ENCODE measurements at places on chromosomes 12 and 14.
A peak's percentile ranks its signal among the peaks of the same experiment; 100 is the strongest.

GRCh38 chr12:102883204-102883799, 33.7 kb downstream of the PAH start:
- peak; percentile 70 for DNase-seq

GRCh38 chr14:30680036-30680435, 57.9 kb downstream of the SCFD1 start:
- DNase-seq, result no peak

DNA sequence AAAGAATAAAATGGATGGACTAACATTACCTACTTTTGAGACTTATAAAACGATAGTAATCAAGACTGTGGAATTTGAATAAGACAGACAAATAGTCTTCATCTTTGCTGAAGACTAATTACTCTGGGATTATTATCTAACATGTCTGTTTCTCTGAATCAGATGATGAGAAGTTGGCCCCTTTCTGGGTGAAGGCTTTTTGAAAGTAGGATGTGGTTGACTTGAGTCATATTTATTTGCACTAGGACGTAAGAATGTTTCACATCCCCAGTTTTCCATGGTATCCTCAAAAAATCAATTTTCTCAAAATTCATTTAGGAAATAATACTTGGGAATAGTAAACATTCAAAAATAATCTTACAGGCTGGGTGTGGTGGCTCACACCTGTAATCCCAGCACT, 31.8 kb downstream of the PKP2 start:
- DNase-seq, result no peak

- DNase-seq, result no peak
Measured at GRCh38 chr14:101733211-101733610, 28.3 kb upstream of the PPP2R5C start.

DNA sequence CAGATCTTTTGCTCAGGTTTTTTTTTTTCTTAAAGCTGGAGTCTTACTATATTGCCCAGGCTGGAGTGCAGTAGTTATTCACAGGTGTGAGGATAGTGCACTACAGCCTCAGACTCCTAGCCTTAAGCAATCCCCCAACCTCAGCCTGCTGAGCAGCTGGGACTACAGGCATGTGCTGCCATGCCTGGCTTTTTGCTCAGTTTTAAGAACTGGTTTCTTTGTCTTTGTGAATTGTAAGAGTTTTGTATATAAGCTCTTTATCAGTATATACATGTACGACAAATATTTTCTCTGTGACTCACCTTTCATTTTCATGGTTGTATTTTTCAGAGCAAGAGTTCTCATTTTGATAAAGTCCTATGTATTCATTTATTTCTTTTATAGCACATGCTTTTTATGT, 33.3 kb upstream of the C2CD5 start:
- DNase-seq, result no peak

- no peak for DNase-seq
Measured at GRCh38 chr12:117583677-117584225, 222.3 kb upstream of the NOS1 start.

DNA sequence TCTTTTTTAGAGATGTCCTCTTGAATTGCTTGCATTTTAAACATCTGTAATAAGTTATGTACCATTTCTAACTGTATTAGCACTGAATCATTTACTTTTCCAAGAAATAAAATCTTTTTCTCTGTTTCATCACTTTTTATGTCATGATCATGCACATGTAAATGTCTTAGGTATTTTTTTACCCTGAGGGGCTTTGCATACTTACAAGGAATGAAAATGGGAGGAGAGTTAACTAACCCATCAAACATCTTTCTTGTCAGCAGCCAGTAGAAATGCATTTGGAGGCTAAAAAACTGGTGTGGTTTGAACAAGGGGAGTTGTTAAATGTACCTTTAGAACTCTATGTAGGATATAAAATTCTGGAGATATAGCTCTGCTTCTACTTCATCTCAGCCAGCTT, 1080.3 kb downstream of the GALC start:
- DNase-seq, result no peak

GRCh38 chr14:73785834-73786635, 65.6 kb upstream of the PTGR2 start:
- peak; percentile 69 for DNase-seq

- no peak for DNase-seq
Measured at GRCh38 chr14:63182968-63183367, 21.3 kb upstream of the RHOJ start.

DNA sequence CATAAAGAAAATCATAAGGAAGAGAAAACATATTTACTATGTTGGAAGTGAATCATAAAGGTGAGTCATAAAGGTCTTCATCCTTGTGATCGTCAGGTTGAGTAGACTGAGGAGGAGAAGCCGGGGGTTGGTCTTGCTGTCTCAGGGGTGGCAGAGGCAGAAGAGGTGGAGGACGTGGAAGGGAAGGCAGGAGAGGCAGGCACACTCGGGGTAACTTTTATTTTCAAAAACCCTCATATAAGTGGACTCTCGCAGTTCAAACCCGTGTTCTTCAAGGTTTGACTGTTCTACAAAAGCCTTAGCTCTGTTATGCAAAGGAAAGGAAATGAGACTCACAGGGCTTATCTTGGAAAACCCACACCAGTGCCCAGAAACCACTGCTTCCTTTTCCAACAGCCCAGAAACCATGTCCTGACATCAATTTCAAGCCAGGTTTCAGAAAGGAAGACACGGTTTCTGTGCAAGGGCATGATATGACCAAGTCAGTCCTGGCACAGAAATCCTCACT, 14.0 kb downstream of the SMCO2 start:
- DNase-seq, result no peak

DNA sequence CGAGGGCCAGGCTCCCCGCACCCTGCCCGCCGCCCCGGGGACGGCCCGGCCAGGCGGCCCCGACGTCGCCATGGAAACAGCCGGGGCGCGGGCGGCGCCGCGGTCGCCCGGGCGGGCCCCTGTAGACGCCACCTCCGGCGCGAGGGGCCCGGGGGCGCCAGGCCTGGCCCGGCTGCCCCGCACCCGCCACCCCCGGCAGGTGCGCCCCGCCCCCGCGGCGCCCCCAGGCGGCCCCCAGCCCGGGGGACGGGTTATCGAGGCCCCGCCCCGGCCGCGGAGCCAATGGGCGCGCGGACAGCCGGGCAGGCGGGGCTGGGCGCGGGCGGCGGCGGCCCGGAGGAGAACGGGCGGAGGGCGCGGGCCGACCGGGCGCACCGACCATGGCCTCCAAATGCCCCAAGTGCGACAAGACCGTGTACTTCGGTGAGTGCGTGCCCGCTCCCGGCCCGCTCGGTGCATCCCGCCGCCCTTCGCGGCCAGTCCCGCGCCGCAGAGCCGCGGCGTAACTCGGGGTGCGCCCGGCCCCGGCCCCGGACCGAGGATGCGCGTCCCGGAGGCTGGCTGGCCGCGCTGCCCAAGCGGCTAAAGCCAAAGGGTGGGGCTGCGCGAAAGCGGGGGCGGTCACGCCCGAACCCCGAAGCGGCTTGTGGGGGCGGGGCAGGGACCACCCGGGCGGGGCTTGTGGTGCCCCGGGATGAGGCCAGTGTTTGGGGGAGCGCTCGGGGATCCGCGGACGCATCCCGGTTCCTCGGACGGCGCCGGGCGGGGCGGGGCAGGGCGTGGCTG, at the start of gene CRIP2:
CRIP2 (plus strand) TSS at position 339 of the 786 bp plus-strand sequence; CDS start at position 381, 42 bp downstream.
- DNase-seq, result peak; percentile 81

GRCh38 chr12:112096667-112097066, 11.9 kb downstream of the NAA25 start:
- no peak for DNase-seq

DNA sequence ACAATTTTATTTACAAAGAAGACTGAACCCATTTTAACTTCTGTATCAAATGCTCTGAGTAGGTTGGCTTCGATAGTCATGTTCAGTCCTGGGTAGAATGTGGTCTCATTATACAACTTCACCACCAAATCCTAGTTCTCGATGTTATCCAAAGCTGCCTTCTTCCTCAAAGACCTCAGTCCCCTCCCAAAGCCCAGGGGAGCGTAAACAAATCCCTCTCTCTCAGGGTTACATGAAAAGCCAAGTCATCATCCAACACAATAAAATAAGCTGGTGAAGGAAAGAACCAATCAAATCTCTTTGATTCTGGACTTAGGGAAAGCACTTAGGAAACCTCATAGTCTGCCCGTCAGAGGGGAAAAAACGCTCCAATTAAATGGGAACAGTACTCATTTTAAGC, 9.1 kb downstream of the PTCSC3 start:
- peak; percentile 50 for DNase-seq

All from neural progenitor cell (in vitro differentiated cells).